Colonic mucosa (tissue), 4 donors: ENCODE measurements at places on chromosomes 4 and X. TPM values are rescaled to one million over a fixed set of nuclear protein-coding genes. Genes with fewer than 3 reads are reported as not detected.

The PPM1K gene
- 7.8 TPM for total RNA-seq

The F8A2 gene
- total RNA-seq = not detected

The EGF gene
- 2.2 TPM for total RNA-seq

The SMIM31 gene
- total RNA-seq = 31.0 TPM

The PDE5A gene
- total RNA-seq = 17.6 TPM

The FAT4 gene
- 1.5 TPM for total RNA-seq

The NOP14 gene
- 40.4 TPM for total RNA-seq

The MAGEB1 gene
- not detected for total RNA-seq

The NWD2 gene
- total RNA-seq = 0.42 TPM

The ASB11 gene
- not detected for total RNA-seq

The FAM9C gene
- not detected for total RNA-seq

The STK32B gene
- total RNA-seq = 0.82 TPM
